ENCODE measurements at places on chromosomes 6 and 20.
A peak's percentile ranks its signal among the peaks of the same experiment; 100 is the strongest.

- no peak for DNase-seq
These were observed 263.6 kb downstream of the EYA4 start for GRCh38 chr6:133504761-133505160.

DNA sequence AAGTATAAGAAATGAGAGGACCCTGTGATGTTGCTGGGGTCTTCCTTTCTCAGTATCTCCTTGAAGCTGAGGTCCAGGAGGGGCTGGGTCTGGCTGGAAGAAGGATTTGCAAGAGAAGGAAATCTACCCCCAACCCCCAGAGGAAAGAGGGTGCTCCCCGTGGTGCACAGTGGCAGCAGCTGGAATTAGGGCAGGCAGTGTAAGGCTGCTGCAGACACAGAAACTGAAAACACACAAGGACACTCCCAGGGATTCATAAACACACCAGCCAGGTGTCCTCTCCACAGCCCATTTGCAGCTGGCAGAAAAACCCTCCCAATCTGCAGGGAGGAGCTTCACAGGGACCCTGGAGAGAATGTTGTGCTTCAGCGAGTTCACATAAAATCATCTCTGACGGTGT lies 297.2 kb downstream of the CDH26 start:
- peak; percentile 41 for DNase-seq

- DNase-seq: no peak
These were observed 88.1 kb downstream of the MAP3K4 start for GRCh38 chr6:161079566-161080262.

GRCh38 chr20:38429301-38429700 lies 5.8 kb downstream of the SNHG17 start:
- no peak for DNase-seq

DNA sequence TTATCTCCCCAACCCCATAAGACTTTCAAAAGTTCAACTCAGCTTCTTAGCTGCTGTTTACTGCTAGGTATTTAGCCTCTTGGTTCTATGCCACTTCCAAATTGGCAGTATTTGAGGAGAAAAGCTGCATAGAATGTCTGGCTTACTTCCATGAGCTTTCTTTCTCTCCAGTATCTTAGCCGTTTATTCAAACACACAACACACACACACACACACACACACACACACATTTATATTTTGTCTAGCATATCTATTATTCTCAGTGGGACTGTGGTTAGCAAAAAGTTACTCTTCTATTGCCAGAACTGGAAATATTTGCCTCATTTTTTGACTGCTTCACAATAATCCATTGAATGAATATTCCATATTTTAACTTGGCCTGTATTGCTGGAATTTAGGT lies 634.2 kb upstream of the IMPG1 start:
- DNase-seq: no peak

- DNase-seq: peak; percentile 24
These were observed 51.1 kb downstream of the NFATC2 start for GRCh38 chr20:51491393-51491792.

DNA sequence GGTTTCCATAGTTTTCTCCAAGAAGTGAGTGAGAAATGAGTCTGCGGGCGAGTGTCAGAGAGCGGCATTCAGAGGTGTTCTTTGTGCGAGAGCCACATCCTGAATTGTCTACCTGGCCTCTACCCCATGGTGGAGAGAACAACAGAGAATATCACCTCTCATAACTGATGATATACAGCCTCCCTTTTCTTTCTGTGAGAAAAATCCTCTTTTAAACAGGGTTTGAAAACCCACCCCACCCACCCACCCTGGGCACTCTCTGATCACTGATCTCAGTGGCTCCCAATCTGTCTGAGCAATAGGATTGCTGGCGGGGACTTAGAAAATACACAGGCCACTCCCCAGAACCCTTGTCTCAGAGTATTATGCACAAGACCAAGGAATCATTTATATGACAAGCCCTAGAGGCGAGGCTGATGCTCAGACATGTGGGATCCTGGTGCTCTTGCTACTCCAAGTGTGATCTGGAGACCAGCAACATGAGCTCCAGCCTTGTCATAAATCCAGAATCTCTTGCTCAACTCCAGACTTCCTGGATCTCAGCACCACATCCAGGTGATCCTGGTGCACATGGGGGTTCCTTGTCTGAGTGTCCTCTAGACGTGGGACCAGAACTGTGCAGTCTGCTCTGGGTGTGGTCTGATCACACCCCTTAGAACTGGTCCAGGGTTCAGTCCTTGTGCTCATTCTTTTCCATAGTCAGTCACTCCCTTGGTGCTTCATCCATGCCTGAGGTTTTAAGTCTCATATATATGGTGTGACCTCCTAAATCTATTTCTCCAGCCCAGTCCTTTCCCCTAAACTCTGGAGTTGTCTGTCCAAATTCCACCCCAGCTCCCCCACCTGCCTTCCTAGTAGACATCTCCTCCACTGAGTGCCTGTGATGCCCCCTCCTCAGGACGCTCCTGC lies 5.3 kb downstream of the HLA-B start:
- no peak for DNase-seq
